ENCODE measurements at places on chromosomes 6 and 20.

GRCh38 chr6:77715588-77715987 lies 62.7 kb downstream of the MEI4 start:
- no peak for DNase-seq

DNA sequence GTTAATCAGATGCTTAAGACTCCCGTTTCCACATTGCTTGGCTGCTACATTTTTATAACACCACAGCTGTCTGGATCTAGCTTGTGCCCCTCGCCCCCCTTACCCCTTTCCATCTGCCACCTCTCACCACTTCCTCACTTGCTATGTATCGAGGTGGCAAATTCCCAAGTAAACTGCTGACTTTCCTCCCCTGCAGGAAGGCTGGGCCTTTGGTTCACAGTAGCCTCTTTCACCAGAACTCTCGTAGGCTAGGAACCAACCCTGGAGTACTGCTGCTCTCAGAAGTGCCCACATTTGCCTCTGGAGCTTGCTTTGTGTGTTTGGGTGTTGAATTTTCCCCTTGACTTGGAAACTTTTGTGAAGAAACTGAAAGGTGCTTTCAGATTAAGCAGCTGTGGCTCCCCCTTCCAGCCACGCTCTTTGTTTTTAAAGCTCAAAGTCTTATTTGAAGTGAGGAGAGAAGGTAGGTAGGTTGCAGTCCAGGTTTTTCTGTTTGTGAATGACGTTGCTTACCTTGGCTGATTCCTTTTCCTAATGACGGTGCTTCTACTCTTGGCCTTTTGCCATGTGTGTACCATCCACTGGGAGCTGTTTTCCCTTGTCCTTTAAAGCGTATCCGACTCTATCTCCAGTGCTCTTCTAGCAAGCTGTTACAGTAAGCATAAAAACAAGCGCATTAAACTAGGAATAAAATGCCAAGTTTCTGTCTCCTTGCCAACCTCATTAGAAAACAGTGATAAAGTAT lies 90.4 kb downstream of the CARMIL1 start:
- DNase-seq: no peak

DNA sequence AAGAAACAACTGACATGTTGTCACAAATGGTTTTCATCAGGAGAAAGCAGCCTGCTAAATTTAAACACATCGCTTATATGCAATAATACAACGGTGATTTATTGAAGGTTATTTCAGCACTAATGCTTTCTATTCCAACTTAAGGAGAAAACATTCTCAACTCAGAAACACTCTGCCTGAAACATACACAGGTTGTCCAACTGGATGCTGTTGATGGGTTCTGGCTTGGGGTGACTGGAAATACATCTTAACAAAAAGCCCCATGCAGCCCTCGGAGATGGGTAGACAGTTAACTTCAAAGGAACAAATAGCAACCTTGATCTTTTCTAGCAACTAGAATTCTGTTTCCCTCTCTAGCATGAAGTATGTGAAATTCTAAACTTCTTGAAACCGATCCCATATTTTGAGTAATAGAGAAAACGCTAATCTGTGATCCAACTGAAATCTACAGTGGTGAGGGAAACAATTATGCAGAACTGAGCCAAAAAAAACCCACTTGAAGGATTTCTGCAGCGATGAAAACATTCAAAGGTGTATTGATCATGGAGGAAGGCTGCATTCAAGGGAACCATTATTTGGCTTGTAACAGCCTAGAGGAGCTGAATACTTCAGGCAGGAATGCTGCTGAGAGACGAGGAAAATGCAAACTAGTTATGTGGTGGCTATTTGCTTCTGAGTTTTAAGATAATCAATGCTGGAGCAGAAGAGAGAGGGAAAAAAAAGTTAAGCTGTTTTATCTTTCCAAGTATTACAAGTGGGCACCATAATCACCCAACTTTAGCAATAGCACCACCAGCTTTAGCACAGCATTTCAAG lies 6.9 kb downstream of the ZMYND8 start:
- no peak for DNase-seq

GRCh38 chr20:36532388-36532787 lies 8.9 kb upstream of the MYL9 start:
- DNase-seq: no peak

DNA sequence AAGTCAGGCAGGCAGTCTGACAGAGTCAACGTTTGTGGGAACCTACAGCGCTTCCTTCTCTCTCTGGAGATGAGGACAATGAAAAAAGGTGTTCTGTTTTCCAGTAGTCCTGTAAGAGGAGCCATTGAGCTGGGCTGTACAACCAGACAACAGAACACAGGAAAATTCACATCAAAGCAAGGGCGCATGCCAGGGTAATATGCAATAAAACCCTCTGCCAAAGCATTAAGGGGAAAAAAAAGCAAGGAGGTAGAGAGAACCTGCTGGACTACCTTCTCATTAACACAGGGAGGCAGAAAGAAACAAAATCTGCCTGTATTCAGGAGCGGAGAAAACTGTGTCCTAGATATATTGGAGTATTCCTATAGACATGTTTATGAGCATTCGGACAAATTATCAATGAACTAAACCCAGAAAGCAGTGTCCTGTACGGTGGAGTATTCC lies 1.3 kb downstream of the RNF24 start:
- no peak for DNase-seq

Measured in stimulated activated CD8-positive, alpha-beta memory T cell treated with anti-CD3 and anti-CD28 coated beads, Interleukin-7, amount 100 ng/mL, for 24 hours (primary cell).